Fibroblast of the aortic adventitia (primary cell): ENCODE measurements at places on chromosomes 5 and 9. TPM values are rescaled to one million over a fixed set of nuclear protein-coding genes. Genes with fewer than 3 reads are reported as not detected.

The IL31RA gene
- total RNA-seq: 0.72 and 0.74 TPM in 2 replicates

The TMC1 gene
- 0.36 and 0.49 TPM in 2 replicates for total RNA-seq

The ADAMTS13 gene
- total RNA-seq: 1.4 and 2.1 TPM in 2 replicates

The C1QTNF2 gene
- 0.57 and 2.0 TPM in 2 replicates for total RNA-seq

The PCDHB10 gene
- total RNA-seq: 0.36 and 0.41 TPM in 2 replicates

The CATSPER3 gene
- 0.09 TPM in 1 of 2 replicates, not detected in the other for total RNA-seq

The FOXD4L4 gene
- 0.09 TPM in 1 of 2 replicates, not detected in the other for total RNA-seq

The CNTNAP3B gene
- 6.4 and 118 TPM in 2 replicates for total RNA-seq

The PCDHB5 gene
- 0.45 and 0.57 TPM in 2 replicates for total RNA-seq

The OR1J2 gene
- 1.6 TPM in 1 of 2 replicates, not detected in the other for total RNA-seq

The HRCT1 gene
- 0.81 TPM in 1 of 2 replicates, not detected in the other for total RNA-seq

The TMEM38B gene
- 17.7 and 36.0 TPM in 2 replicates for total RNA-seq

The PCDHA11 gene
- 0.08 and 0.09 TPM in 2 replicates for total RNA-seq

The OBP2B gene
- not detected in 2 replicates for total RNA-seq

The TMEM203 gene
- total RNA-seq: 32.3 and 34.7 TPM in 2 replicates

The NR5A1 gene
- total RNA-seq: not detected in 2 replicates

The APBA1 gene
- 2.7 and 12.4 TPM in 2 replicates for total RNA-seq

The NRARP gene
- total RNA-seq: 0.09 TPM in 1 of 2 replicates, not detected in the other

The AFAP1L1 gene
- 2.3 and 10.8 TPM in 2 replicates for total RNA-seq

The QRFP gene
- not detected in 2 replicates for total RNA-seq

The OTULINL gene
- 0.33 and 1.6 TPM in 2 replicates for total RNA-seq

The LRRC70 gene
- 1.2 and 1.6 TPM in 2 replicates for total RNA-seq

The SLC25A2 gene
- total RNA-seq: 0.72 TPM in 1 of 2 replicates, not detected in the other

The SH3PXD2B gene
- 25.3 and 46.7 TPM in 2 replicates for total RNA-seq

The SV2C gene
- total RNA-seq: 0.08 TPM in 1 of 2 replicates, not detected in the other

The ZNF658 gene
- total RNA-seq: 2.2 and 6.4 TPM in 2 replicates

The NR4A3 gene
- 1.1 and 1.5 TPM in 2 replicates for total RNA-seq

The NUDT2 gene
- 18.4 and 22.0 TPM in 2 replicates for total RNA-seq

The MTAP gene
- 14.4 and 62.2 TPM in 2 replicates for total RNA-seq

The ITGA2 gene
- total RNA-seq: 9.1 and 171 TPM in 2 replicates

The TMEM174 gene
- total RNA-seq: not detected in 2 replicates

The OR1Q1 gene
- 0.81 TPM in 1 of 2 replicates, not detected in the other for total RNA-seq

The MRPS27 gene
- 80.6 and 83.6 TPM in 2 replicates for total RNA-seq

The ADAMTS12 gene
- total RNA-seq: 13.0 and 21.8 TPM in 2 replicates

The SAXO1 gene
- 0.08 and 0.18 TPM in 2 replicates for total RNA-seq

The NTNG2 gene
- total RNA-seq: 1.1 and 2.4 TPM in 2 replicates

The FBXL7 gene
- total RNA-seq: 12.4 and 12.6 TPM in 2 replicates

The SECISBP2 gene
- 28.4 and 32.6 TPM in 2 replicates for total RNA-seq

The CARD9 gene
- 1.1 and 1.4 TPM in 2 replicates for total RNA-seq

The RICTOR gene
- 17.3 and 55.0 TPM in 2 replicates for total RNA-seq

The ORM2 gene
- total RNA-seq: not detected in 2 replicates

The FCN2 gene
- total RNA-seq: not detected in 2 replicates

The BTNL8 gene
- total RNA-seq: not detected in 2 replicates

The KCNMB1 gene
- total RNA-seq: not detected in 2 replicates

The INSYN2B gene
- 7.8 and 19.7 TPM in 2 replicates for total RNA-seq

The SLCO6A1 gene
- not detected in 2 replicates for total RNA-seq

The AKNA gene
- total RNA-seq: 9.9 and 22.3 TPM in 2 replicates

The ROPN1L gene
- 0.63 TPM in 1 of 2 replicates, not detected in the other for total RNA-seq

The SLC28A3 gene
- 0.16 and 0.36 TPM in 2 replicates for total RNA-seq

The PCDHGA10 gene
- 10.6 and 22.2 TPM in 2 replicates for total RNA-seq

The CDC25C gene
- total RNA-seq: 0.16 and 8.9 TPM in 2 replicates

The DOCK8 gene
- total RNA-seq: 0.08 and 0.18 TPM in 2 replicates

The SLC34A3 gene
- total RNA-seq: not detected in 2 replicates

The VAV2 gene
- 3.5 and 10.9 TPM in 2 replicates for total RNA-seq

The TAL2 gene
- total RNA-seq: not detected in 2 replicates

The PCDHGB2 gene
- total RNA-seq: 1.3 and 5.7 TPM in 2 replicates

The CLIC3 gene
- total RNA-seq: 4.3 and 5.2 TPM in 2 replicates
